ENCODE measurements at places on chromosomes 7 and 10. TPM values are rescaled to one million over a fixed set of nuclear protein-coding genes. Genes with fewer than 3 reads are reported as not detected.

CCL24 gene
- not detected for total RNA-seq

PPP2R2D gene
- total RNA-seq = 32.3 TPM

SEPHS1 gene
- total RNA-seq = 61.6 TPM

ERCC6 gene
- total RNA-seq = 21.8 TPM

PPP1R17 gene
- not detected for total RNA-seq

GPR146 gene
- total RNA-seq = 8.5 TPM

ADIRF gene
- total RNA-seq = not detected

GHITM gene
- total RNA-seq = 198 TPM

SLC13A4 gene
- total RNA-seq = not detected

UCMA gene
- not detected for total RNA-seq

DNA sequence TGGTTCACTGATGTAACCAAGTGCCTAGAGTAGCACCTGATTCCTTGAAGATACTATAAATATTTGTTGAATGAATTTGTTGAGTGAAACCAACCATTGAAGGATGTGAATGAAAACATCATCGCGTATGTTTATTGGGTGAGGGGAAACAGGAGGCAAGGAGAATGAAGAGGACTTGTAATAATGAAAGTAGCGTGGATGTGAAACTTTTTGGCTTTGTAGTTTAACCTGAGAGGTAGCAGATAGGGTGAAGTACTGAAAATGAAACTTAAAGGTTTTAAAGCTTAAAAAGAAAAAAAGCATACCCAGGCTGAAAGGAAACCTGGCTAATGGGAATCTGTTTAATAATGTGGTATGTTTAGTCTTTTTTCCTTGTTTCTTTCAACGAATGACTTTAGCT, 5.2 kb downstream of the CCNY start:
- no peak for DNase-seq

DNA sequence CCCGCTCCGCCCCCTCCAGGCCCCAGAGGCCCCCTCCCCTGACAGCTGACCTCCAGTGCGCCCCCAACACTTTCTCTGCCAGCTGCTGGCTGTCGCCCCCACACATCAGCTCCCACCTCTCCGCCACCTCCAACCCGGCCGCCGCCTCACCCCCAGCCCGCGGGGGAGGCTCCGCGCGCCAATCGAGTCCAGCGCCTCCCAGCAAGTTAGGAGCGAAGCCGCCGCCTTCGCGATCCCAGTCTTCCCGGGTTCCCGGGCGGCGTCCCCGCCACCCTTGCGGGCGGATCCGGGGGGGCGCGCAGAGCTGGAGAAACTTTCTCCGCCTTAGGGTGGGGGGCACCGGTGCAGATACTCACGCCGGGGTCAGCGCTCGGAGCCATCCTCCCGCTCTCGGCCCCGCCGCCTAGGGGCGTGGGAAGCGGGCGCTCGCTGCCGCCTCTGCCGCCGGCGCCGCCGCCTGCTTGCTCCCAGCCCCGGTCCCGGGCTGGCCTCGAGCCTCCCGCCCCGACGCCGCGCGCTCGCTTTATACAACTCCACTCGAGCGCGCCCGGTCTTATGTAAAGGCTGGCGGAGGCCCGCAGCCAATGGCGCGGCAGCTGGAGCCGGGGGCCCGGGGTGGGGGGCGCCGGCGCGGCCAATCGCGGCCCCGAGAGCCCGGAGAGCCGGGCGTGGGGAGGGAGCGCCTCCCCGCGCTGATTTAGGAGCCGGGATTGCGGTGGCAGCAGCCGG, at the start of gene CRTAC1:
CRTAC1 (minus strand) TSS at position 529 of the 729 bp plus-strand sequence; CDS start at position 380, 149 bp downstream.
- DNase-seq = peak; percentile 12

DNA sequence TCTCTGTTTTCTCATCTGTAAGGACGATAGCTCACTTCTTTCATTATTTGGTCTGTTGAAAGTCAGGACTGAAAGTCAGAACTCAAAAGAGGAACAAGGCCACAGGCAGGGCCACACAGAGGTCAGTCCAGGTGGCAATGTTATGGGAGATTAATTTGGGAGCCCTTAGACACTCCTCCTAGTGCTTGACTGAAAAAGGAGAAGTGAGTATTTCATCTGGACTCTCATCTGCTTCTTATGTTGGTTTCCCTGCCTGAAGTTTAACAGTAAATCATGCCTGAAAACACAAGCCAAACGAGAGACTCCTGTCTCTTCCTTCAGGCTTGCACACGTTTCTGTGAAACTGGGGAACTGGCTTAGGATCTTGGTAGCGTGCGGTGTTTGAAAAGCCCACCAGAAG, 248.5 kb downstream of the BUB3 start:
- no peak for DNase-seq

GRCh38 chr10:119770928-119771327, 45.1 kb downstream of the INPP5F start:
- no peak for DNase-seq

DNA sequence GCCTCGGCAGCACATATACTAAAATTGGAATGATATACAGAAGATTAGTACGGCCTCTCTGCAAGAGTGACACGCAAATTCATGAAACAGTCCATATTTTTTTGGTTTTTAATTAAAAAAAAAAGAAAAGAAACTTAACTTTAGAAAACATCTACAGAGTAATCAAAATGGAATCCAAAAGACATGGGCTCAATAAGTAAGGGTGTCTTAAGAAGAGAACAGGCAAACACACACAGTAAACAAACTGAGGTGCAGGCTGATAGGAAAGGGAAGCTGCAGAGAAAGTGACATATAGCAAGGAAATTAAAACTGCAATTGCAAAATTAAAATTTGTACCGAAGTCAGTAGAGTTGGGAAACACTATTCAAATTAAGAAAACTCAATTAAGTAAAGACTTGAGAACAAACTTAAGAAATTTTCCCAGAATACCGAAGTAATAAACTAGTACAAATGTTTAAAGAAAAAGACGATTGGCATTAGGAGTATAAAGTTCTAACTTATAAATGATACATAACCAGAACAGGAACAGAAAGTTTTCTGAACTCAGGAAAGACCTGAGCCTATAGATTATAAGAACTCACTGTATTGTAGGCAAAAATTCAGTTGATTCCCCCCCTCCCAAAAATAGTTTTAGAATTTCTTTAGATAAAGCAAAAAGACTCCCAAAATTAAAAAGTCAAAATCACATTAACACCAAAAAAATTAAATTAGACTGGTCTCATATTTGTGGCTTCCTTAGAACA, 16.3 kb downstream of the MTPN start:
- no peak for DNase-seq

DNA sequence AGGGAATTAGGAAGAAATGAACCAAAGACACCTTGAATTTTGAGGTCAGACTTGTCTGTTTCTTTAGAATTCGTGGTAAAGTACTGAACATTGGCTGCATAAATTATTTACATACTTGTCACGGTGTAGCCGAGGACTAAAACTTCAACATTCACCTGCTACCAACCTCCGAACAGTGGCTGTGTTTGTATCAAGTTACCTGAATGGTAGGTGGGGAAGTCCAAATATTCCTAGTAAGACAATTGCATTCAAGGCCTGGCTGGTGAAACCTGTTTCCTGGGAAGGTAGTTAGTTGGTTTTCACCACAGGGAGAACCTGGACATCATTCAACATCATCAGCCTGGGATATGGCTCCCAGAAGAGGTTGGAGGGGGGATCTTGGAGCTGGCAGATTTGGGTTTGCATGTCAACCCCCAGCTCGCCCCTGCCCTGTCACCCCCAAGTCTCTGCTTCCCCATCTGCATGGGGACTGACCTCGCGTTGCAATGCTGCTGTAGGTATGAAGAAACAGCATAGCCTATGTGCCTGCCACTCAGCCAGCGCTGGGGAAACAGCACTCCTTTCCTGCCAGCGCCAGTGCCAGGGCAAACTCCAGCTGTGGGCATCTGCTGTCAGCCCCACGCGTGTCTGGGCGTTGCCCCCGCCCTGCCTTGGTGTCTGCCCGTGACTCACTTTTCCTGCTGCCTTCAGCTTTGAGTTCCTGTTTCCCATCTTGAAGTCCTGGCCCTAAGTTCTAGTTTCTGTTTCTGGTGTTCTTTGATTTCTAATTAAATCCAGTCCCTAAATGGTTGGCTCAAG, 12.7 kb upstream of the LARP4B start:
- peak; percentile 51 for DNase-seq

GRCh38 chr7:24323961-24324480, 40.0 kb downstream of the NPY start:
- DNase-seq = no peak

GRCh38 chr10:33600381-33600780, 265.9 kb upstream of the NRP1 start:
- DNase-seq = no peak

DNA sequence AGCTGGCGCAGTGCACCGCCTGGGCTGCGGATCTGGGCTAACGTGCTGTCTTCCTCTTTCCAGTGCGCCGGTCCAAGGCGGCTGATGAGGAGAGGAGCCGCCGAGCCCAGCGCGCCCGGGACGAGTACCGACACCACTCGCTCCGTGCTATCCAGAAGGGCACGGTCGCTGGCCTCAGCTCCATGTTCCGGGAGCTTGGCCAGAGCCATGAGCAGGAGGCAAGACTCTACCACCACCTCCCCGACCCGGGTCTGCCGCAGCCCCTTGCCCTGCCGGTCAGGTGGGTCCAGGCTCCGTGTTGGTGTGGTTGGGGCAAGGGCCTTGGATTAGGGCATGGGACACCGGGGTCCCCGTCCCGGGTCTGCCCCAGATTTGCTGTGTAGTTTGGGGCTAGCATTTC, 65.8 kb downstream of the SH2D4B start:
- no peak for DNase-seq

- DNase-seq = peak; percentile 57
These were observed 47.9 kb downstream of the MKI67 start for GRCh38 chr10:128078136-128078969.

- no peak for DNase-seq
These were observed 10.2 kb downstream of the ZRANB1 start for GRCh38 chr10:124952123-124952522.

DNA sequence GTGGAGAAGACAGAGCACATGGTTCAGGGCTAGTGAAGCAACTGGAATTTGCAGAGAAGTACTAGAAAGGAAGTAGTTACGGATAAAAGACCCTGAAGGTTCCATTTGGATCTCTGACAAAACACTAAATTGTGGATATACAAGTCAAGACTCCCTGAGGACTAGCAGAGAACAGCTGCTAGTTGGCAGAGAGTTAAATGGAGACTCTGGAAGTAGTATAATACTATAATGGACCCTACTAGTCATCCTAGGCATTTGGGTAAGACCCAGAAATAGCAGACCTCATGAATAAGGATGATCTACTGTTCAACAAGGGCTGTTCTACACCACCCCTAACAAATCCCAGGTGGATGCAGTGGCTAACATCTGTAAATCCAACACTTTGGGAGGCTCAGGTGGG, 19.1 kb downstream of the MCMBP start:
- DNase-seq = no peak

- no peak for DNase-seq
These were observed 499.8 kb downstream of the PLXNA4 start for GRCh38 chr7:132076301-132077035.

- DNase-seq = no peak
These were observed 117.4 kb downstream of the LHPP start for GRCh38 chr10:124579011-124579399.

GRCh38 chr10:87036623-87037022, 16.5 kb downstream of the FAM25A start:
- DNase-seq = no peak

DNA sequence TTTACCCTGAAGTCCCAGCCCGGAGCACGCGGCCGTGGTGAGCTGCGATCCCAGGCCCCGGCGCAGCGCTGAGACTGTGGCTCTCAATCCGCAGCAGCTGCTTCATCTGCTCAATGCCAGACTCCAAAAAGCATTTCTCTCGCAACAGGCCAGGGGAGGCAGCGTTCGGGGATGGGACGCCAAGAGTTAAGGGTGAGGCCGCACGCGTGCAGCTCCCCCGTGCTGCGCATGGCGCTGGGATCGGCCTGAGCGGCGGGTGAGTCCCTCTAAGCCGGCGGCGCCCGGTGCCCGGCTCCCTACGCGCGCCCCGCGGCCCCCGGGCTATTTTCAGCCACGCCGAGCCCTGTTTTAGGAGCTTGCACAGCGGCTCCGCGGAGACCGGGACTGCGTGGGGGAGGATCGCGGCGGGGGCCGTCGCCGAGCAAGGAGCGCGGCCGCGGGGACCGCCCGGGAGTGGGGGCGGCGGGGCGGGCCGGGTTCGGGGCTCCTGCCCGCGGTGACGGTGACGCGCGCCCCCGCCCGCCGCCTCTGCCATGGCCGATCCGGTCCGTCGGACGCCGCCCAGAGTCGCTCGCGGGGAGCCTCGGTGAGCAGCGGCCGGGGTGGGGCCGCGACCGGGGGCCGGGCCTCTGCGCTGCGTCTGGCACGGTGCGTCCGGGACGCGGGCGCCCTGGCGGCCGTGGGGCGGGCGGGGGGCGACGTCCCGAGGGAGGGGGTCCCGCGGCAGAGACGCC, 29.4 kb upstream of the JAKMIP3 start:
- peak; percentile 19 for DNase-seq

GRCh38 chr10:48579251-48579960, 25.5 kb downstream of the ARHGAP22 start:
- no peak for DNase-seq

GRCh38 chr7:140674356-140674800, 1.6 kb downstream of the ADCK2 start:
- DNase-seq = no peak

DNA sequence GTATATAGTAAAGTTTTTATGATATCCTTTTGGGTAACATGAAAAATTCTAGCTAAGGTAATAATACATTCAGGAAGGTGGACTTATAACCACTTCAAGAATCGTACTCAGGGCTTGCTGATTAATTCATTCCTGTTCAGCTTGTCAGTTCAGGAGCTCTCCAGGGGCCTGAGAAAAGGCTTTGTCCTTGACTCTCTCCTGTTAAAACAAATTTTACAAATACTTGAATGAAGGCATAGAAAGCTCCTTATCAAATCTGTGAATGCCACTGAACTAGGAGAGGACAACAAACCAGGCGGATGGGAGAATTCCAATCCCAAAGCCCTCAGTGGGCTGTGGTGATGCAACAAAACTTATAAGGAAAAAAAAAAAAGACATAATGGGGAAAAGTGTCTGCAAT, 354.5 kb upstream of the ZMIZ1 start:
- no peak for DNase-seq

- no peak for DNase-seq
These were observed 679.4 kb upstream of the C7orf33 start for GRCh38 chr7:147911201-147911601.

DNA sequence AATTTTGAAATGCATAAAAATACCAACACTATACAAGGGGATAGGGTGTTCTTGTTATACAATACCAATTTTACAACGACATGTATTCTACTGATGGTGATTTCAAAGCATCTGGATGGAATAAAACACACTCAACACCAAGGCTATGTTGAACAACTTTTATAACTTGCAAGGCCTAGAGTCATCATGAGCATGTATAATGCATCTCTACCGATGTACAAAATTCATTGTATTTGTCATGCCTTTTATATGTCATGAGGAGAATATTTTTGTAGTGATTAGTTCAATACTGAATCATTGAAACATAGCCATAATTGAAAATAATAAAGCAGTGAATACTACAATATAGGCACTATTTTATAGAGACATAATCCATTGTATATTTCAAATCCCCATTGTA, 160.2 kb downstream of the ETV1 start:
- DNase-seq = no peak

- no peak for DNase-seq
These were observed 3.6 kb downstream of the CCDC71L start for GRCh38 chr7:106657085-106657991.

All from activated CD8-positive, alpha-beta T cell treated with anti-CD3 and anti-CD28 coated beads for 36 hours (primary cell).